ENCODE measurements at places on chromosomes 4 and X.

DNA sequence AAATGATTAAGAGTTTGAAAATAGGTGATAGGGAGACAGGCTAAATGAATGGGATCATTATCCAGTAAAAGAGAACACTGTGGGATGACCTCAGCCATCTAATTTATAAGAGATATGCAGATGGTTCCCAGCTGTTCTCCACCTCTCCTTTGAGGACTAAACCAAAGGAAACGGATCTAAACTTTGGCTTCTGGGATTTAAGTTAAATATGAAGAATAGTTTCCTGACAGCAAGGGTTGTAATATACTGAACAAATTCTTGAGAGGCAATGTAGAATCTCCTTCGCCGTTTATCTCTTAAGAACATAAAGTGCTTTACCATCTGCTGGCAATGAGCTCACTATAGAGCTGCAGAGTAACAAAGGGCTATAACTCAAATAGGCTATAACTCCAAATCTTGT lies 35.4 kb upstream of the HPGDS start:
- DNase-seq = no peak

DNA sequence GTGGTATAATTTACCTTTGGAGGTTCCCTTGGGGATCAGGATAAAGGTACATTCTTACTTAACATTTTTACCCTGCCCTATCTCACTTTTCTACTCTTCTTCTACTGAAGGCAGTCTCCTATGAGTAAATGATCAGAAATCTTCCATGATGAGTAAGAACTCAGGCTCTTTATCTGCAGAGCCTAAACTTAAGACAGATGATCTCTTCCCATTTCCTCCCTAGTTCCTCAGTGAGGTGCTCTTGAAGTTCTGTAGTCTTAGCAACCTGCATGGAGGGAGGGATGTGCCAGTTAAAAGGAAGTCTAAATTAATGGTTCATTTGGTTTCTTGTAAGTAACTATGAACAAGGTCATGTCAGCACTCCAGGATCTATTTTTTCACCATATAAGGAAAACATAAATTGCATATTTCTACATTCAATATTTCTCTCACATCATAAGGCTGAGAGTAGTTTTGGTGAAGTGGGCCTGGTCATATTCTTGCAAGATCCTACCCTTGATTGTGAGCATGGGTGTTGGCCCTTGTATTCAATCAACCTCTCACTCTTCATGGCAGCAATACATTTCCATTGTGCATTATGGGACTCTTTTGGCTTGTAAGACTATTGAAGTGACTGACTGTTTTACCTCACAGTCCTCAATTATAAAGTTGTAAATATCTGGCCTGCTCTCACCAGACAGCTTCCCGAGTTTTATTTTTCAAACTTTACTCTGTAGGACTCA lies 295.5 kb downstream of the SLC7A11 start:
- no peak for DNase-seq

DNA sequence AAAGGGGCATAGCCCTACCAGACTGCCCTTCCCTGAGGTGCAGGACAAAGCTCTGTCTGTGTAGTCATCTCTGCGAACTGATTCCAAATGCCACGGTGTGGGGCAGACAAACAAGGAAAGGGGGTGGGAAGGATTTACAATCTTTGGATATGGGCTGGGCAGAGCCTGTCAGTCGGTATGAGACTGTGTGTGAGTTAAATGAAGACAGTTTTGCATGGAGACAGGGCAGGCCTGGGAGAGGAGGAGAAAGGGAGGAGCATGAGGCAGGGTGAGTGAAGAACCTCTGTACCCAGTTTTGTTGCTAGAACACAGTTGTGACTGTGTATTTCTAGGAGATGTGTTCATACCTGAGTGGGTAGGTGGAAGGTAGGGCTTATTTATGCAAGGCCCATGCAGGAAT lies 59.4 kb upstream of the MSN start:
- no peak for DNase-seq

DNA sequence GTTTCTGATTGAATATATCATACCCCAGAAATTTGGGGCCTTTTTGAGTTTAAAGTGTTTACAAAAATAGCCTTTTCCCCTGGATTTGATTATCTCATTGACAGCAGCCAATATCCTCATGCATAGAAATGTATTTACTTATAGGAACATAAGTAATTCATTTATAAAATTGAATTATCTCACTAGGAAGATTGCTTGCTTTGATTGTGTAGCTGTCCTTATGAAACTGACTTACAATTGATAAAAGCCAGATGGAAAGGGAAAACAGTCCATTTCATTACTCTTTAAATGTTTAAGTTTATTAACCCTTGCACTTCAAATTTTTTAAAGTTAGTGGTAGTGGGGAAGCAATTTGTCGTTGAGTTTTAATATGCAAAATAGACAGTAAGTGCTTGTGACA lies 310.2 kb upstream of the TBX22 start:
- no peak for DNase-seq

GRCh38 chrX:5307416-5307815 lies 921.3 kb downstream of the NLGN4X start:
- DNase-seq = no peak

- no peak for DNase-seq
These were observed 8.2 kb downstream of the DIAPH2 start for GRCh38 chrX:96692890-96693289.

GRCh38 chrX:6131287-6131686 lies 97.4 kb downstream of the NLGN4X start:
- no peak for DNase-seq

GRCh38 chr4:36328130-36328529 lies 46.7 kb downstream of the DTHD1 start:
- DNase-seq = no peak

DNA sequence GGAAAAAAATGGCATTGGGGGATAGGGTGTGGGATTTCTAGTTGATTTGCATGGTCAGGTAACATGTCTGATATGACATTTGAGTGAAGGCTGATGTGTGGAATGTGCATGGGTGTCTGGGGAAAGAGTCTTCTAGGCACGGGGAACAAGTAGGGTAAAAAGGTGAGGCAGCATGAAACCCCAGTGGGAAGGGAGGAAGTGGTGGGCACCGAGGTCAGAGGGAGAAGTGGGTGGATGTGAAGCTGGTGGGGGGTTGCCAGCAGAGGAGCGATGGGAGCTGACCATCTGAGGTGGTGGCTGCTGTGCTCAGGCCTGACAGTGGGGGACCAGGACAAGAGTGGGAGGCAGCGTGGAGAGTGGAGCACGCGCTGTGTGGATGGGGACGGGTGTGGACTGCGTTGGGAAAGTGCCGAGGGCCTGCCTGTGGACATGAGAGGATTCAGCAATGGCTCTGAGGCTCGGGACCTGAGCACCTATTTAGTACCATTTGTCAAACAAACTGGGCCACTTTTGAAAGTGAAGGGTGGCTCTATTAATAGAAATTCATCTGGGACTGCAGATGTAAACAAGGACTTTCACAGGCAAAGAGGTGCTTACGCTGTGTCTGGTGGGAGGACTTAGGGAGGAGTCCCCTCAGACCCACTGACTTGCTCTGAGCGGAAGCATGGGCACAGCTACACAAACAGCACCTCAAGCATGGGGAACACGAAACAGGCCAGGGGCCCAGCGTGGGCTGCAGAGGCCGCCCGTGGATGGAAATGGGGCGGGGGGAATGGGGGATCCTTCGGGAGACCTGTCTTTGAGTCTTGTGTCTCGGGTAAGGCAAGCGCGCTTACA lies 16.7 kb upstream of the S100P start:
- no peak for DNase-seq

Measured in HepG2 (cell line).